OCI-M1 (cell line): ENCODE measurements at places on chromosomes 1 and 21.

DNA sequence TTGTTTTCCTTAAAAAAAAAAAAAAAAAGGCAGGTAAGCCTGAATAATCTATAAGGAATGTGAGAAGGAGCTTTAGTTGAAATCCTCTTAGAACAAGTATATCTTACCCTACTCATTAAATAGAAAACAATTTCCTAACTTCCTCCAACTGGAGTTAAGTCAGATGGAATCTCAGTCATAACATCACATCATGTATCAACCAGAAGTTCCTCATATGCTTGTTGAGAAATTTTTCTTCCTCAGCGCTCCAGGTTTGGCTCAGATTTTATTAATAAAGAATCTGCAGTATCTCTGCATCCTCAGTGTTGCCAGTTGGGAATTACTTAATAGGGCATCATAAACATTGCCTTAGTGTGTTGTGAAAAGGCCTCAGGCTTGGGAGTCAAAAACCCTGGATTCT, 37.6 kb downstream of the DUSP10 start:
- DNase-seq: no peak

- no peak for DNase-seq
Measured at GRCh38 chr1:236039740-236040685, 24.9 kb downstream of the NID1 start.

DNA sequence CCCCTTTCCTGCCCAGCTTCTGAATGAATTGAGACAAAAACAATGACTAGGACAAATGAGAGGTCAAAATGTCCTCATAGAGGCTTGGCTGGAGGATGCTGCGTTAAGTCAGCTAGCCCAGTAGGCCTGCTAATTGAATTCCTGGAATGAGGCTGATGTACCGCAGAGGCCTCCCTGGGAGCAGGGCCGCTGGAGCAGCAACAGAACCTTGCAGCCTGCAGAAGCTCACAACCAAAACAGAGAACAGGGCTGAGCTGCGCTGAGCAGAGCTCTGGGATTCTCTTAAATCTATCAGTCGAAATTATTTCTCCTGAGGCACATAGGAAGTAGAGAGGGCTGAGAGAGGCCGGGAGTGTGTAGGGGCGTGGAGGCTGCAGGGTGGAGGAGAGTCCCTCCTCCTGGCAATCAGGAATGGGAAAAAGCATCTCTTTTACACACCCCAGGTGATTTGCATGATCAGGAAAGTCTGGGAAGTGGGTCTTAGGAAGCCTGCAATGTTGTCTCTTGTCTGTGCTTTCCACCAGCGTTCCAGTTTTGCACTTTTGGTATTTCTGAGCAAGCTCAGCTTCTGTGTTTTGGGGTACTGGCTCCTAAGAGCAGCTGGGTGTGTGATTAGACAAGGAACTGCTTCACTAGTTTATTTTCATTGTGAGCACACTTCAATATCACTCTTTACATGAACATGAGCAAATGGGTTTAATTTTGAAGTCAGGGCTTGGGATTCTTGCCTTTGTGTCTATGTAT, 66.5 kb downstream of the RYR2 start:
- no peak for DNase-seq

DNA sequence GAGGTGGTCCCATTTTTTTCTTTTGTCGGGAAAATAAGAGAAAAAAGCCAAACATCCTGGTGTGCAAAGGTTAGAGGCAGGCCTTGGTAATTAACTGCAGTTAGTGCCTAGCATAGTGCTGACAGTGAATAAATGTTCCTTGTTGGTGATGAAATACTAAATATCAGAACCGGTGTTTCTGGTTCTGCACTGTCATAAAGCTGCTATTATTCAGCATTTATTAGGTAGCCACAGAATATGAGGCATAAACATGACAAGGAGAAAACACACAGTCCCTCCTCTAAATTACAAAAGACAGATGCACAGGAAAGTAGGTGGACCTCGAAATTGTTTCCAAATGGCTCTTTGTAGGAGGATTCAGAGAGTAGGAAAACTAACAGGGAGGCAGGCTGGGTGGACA, 122.0 kb upstream of the ADGRL2 start:
- no peak for DNase-seq

GRCh38 chr21:14741256-14741655, 195.1 kb upstream of the SAMSN1 start:
- no peak for DNase-seq

DNA sequence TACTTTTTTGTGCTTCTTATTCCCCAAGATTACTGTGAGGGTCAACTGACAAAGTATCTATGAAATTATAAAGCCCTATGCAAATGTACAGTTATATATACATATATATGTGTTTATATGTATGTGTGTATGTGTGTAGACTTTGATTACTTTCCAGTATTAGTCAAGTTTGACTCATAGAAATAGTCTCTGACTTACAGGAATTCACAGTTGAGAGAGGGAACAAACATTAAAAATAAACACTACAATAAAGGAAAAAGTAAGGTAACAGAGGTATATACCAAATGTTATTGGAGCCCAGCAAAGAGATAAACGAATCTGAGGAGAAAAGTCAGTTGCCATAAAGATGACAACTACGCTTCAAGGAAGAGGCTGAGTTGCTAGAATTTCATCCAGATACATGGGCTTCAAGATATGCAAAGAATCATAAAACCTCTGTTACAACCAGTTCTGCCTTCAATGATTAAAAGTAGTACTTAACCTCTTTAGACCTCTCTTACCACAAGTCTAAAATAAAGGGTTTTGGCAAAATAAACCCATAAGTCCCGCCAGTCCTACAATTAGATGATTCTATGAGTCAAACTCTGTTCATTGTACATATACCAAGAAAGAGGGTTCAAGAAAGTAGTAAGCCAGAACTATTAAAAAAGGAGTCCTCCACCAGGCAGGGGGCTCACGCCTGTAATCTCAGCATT, 7.2 kb downstream of the IFT25 start:
- no peak for DNase-seq

- DNase-seq: peak; percentile 63
Measured at GRCh38 chr1:218878369-218878768, 295.3 kb upstream of the LYPLAL1 start.

- DNase-seq: peak; percentile 50
Measured at GRCh38 chr21:42187976-42188653, 30.8 kb upstream of the ABCG1 start.

- DNase-seq: no peak
Measured at GRCh38 chr1:60963167-60963940, 119.0 kb upstream of the NFIA start.

- no peak for DNase-seq
Measured at GRCh38 chr1:244076740-244077139, 25.7 kb downstream of the ZBTB18 start.

GRCh38 chr1:61056573-61057439, 25.6 kb upstream of the NFIA start:
- DNase-seq: peak; percentile 72

GRCh38 chr1:239633432-239633831, 247.1 kb downstream of the CHRM3 start:
- DNase-seq: peak; percentile 27

GRCh38 chr1:90955769-90956168, 66.1 kb downstream of the ZNF644 start:
- DNase-seq: no peak

DNA sequence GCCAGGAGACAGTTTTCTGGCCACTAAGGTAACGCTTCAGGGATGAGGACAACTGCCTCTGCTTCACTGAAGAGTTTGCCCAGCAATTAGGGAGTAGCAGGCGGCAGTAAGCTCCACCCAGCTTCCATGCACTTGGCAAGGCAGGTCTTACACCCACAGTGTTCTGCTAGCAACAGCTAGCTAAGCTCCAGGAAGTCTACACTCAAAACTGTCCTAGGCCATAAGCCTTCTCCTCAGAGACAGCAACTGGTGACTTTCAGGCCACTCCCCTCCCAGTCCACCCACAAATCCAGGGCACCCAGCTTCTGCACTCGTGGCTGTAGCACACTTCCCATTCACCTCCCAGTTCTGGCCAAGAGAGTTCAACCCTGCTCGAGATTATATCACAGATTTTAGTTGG, 47.3 kb downstream of the KMO start:
- DNase-seq: peak; percentile 18

- peak; percentile 82 for DNase-seq
Measured at GRCh38 chr1:59879574-59879973, 47.0 kb downstream of the CYP2J2 start.

DNA sequence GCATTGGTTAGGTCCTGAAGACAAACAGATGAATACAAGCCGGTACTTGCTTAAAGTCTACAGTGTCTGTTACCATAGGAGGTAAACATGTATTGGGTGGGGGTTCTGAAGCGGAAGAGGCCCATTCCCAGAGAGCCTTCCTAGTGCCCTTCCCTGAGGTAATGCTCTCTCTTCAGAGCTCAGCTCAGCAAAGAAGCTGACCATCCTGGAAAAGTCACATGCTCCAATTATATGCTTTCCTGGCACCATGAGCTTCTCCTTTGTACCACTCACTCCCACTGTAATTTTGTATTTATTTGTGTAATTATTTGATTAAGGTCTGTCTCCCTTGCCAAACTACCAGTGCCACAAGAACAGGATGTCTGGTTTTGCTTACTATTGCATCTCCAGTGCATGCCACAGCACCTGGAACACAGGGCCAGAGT, 42.0 kb downstream of the RAB3B start:
- DNase-seq: no peak
